ENCODE measurements at places on chromosomes 4 and X.

- DNase-seq, result no peak
Measured at GRCh38 chrX:49260221-49260985, 4.1 kb downstream of the FOXP3 start.

- no peak for DNase-seq
Measured at GRCh38 chr4:149466446-149466845, 349.2 kb downstream of the IQCM start.

DNA sequence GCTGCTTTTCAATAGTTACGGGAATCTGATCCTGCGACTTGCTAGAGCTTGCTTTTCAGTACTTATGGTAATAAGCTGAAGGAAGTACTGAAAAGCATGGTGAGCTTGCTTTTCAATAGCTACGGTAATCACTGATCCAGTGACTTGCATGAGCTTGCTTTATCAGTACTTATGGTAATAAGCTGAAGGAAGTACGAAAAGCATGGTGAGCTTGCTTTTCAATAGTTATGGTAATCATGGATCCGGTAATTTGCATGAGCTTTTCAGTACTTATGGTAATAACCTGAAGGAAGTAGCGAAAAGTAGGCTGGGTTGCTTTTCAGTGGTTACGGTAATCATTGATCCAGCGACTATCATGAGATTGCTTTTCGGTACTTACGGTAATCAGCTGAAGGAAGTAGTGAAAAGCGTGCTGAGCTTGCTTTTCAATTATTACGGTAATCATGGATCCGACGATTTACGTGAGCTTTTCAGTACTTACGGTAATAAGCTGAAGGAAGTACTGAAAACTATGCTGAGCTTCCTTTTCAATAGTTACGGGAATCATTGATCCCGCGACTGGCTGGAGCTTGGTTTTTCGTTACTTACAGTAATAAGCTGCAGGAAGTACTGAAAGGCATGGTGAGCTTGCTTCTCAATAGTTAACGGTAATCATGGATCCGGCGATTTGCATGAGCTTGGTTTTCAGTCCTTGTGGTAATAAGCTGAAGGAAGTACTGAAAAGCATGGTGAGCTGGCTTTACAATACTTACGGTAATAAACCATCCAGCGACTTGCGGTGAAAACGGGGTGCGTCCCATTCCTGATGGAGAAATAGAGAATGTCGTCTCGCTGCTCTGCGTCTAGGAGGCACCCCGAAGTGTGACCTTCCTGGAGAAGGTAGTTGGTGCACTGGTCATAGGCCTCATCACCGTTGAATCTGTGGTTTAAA, 6.5 kb downstream of the CRLF2 start:
- no peak for DNase-seq

- no peak for DNase-seq
Measured at GRCh38 chr4:145944886-145945285, 6.3 kb upstream of the ZNF827 start.

- DNase-seq, result no peak
Measured at GRCh38 chr4:151358266-151358665, 32.9 kb upstream of the SH3D19 start.
